ENCODE measurements at places on chromosomes 6 and 20. TPM values are rescaled to one million over a fixed set of nuclear protein-coding genes. Genes with fewer than 3 reads are reported as not detected.

- H3K36me3 ChIP-seq, result no peaks in the 10 kb centered on the region
- DNase-seq, result no peak
- H3K27ac ChIP-seq, result no peak overlapping the region
Measured at GRCh38 chr6:13075141-13075845, 253.0 kb downstream of the TBC1D7 start.

GRCh38 chr6:44133003-44133931 is 5.9 kb downstream of the TMEM63B start:
- H3K27ac ChIP-seq, result no peak overlapping the region
- H3K4me3 ChIP-seq, result no peak overlapping the region
- peaks cover 4% of the 10 kb centered on the region for H3K4me1 ChIP-seq
- DNase-seq, result peak; percentile 21

- H3K4me3 ChIP-seq, result no peak overlapping the region
- H3K36me3 ChIP-seq, result no peaks in the 10 kb centered on the region
- no peak for DNase-seq
- no peaks in the 10 kb centered on the region for H3K4me1 ChIP-seq
- H3K27ac ChIP-seq, result no peak overlapping the region
Measured at GRCh38 chr6:21323577-21323976, 270.0 kb upstream of the SOX4 start.

BCAS4 gene
- total RNA-seq, result 1.5 TPM

FLRT3 gene
- 0.13 TPM for total RNA-seq

GRCh38 chr6:163996491-163996890 is 582.0 kb downstream of the QKI start:
- no peak for DNase-seq
- no peaks in the 10 kb centered on the region for H3K36me3 ChIP-seq
- no peak overlapping the region for H3K4me3 ChIP-seq
- no peaks in the 10 kb centered on the region for H3K27me3 ChIP-seq
- H3K27ac ChIP-seq, result no peak overlapping the region

SEC23B gene
- total RNA-seq, result 42.5 TPM

Data from endothelial cell of umbilical vein (primary cell).